Fibroblast of skin of left quadriceps (primary cell): ENCODE measurements at places on chromosomes 12 and 14.

DNA sequence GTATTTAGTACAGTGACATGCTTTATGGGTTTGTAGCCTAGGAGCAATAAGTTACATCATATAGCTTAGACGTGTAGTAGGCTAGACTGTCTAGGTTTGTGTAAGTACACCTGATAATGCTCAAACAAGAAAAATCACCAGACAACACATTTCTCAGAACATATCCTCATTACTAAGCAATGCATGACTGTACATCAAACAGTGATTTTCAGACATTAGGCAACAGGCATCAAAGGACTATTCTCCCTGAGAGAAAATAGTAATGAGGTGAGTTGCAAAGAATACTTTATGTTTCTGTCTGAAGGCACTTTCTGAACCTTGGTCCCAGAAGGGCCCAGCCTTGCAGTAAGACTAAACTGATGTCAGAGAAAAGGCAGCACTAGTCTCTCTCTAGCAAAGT lies 48.4 kb upstream of the SYT10 start:
- no peak for DNase-seq

- DNase-seq = no peak
These were observed 51.8 kb upstream of the PSMC1 start for GRCh38 chr14:90204516-90204915.

DNA sequence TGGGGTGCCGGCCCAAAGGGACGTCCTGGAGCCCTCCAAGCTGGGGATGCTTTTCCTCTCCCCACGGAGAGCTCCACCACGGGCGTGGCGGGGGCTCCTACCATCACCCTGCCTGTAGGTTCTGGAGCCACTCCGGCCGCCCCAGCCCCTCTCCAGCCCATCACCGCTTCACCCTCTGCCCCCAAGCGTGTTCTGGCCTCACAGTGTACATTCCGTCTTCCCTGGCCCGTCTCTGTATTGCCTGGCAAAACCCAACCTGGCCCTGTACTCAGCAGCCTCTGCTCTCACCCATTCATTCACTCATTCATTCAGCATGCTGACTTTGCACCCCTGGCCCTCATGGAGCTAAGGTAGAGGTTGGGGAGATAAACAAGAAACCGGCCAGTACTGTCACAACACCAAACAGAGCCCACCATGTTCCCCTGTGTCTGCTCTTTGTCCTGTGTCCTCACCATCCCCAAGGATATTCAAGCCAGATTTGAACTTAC lies 20.3 kb downstream of the SLC25A29 start:
- no peak for DNase-seq

DNA sequence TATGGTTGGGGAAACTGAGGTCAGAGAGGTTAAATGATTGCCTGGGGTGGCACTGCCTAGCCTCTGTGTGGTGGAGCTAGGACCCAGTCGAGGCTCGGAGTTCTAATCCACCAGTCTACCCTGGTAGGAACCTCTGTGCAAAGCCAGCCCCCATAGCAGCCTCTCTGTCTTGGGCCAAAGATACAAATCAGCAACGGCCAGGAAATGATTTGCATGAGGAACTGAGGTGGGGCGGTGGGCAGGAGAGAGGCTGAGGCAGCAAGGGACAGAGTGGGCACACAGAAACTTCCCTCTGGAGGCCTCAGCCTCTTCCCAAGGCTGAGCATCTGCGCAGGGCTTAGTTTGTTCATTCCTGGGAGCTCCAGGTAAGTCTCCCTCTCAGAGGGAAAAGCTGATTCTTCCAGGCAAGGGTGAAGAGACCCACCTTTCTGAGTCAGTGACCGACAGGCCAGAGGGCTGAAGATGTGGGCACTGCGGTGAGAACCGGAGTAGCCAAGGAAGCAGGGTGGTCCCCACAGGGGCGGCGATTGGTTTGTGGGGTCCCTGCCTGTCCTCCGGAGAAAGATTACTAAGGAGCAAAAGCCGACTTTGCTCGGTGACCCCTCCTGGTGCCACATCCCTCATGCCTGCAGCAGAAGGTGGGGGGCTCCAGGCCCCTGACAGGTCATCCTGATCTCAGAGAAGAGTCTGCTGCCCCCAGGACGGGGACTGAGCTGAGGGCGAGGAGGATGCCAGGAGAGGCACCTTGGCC lies 134.6 kb downstream of the CACNA1C start:
- no peak for DNase-seq

DNA sequence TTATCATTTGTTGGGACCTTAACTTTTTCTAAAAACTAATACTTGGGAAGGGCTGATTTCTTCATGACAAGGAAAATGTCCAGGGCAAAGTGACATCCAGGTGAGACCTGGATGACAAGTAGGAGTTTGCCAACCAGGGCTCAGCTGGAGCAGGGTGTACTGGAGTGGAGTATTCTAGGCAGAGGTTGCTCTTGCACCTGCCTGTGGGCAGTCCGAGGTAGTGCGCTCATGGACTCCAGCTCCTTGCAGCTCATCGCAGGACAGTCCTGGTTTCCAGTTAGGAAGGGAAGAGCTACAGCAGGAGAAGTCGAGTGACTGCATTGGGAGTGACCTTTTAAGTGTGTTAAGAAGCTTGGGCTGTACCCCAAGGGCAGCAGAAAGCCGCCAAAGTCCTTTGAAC lies 175.9 kb downstream of the PELI2 start:
- DNase-seq = no peak
